ENCODE measurements at places on chromosomes 7 and 10.

GRCh38 chr7:112550468-112551060, 69.8 kb downstream of the LSMEM1 start:
- peak; percentile 18 for DNase-seq

DNA sequence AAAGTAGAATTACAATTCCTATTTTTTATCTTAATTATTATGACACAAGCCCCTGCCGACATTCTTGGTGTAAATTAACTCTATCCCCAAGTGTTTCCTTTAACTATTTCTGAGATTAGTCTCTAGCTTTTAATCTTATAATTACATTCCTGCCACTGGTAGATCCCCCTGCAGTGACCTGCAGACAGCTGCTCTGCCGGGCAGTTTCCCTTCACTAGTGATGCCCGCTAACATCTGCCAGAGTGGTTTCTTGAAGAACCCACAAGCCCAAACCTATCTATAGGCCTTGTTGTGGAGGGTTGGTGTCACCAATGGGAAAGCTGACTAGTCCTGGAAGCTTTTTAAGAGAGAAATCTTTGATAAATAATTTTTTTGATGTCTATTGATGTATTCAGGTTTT, 50.0 kb downstream of the ADAM22 start:
- no peak for DNase-seq

- no peak for DNase-seq
Observed at GRCh38 chr7:100488333-100489095, 4.8 kb downstream of the NYAP1 start.

DNA sequence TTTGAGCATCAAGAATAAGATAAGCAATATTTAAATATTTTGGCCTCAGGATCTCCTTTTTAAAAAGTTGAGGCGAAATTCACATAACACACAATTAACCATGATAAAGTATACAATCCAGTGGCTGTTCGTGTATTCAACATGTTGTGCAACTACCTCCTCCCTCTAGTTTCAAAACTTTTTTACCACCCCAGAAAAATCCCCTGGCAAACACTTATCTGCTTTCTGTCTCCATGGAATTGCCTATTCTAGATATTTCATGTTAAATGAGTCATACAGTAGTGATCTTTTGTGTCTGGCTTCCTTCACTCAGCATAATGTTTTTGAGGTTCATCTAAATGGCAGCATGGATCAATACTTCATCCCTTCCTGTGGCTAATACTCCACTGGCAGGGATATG, 31.8 kb upstream of the IL15RA start:
- DNase-seq = no peak

DNA sequence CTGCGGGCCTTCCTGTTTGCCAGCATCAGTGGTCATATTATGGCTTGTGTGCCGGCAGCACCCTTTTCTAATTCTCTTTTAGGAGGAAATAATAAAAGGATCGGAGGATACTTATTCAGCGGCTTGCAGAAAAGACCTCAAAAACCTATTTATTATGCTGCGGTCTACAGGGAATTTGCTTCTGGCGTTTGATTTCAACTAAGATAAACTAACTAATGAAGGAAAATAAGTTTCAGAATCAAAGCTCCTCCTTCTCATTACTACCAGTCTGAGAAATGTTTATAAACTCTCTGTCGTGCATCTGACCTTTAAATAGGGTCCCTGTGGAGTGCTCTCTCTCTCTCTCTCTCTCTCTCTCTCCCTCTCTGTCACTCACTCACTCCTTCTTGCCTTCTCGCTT, 335.0 kb upstream of the GLI3 start:
- no peak for DNase-seq

DNA sequence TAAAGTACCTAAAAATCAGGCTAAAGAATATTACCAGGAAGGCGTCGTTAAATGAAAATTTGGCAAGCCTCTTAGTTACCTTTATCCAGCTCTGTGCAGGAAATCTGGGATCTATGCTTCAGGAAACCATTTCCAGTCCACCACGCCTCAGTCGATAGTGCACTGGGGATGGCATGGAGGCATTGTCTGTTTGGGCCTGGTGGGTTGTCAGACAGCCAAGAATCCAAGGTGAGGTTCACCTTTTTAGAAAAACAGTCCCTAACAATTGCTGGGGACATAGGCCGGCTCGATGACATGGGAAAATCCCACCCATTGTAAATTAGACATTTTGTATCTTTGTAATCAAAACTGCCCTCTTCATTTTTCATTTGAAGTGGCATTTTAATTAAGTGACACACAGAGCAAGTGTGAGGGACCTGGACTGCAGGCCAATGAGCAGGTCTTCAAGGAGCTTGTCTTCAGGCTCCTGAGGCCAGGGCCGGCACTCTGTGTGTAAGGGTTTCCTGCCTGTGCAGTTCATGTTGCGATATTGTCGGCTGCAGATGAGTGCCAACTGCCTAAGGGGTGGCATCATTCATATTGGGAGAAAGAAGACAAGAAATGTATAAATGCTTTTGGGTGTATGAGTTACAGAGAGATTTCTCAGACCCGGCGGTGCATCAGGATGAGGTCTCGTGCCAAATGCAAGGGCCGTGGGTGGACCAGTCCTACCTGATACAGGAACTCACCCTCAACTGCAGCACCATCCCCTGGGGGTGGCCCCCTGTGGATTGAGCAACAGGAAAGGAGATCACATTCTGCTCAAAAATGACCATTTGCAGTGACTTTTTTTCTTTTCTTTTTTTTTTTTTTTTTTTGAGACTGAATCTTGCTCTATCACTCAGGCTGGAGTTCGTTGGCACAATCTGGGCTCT, 80.8 kb downstream of the PTPRE start:
- DNase-seq = no peak
